ENCODE measurements at places on chromosomes 4 and X. TPM values are rescaled to one million over a fixed set of nuclear protein-coding genes. Genes with fewer than 3 reads are reported as not detected.

GLRA3 gene
- 2.2 TPM for total RNA-seq

FRG2 gene
- total RNA-seq: not detected

PDZD11 gene
- 47.0 TPM for total RNA-seq

MND1 gene
- 9.5 TPM for total RNA-seq

EDA gene
- 17.9 TPM for total RNA-seq

Measured in adrenal gland (tissue), 19 donors.